ENCODE measurements at places on chromosomes 11 and 22.

DNA sequence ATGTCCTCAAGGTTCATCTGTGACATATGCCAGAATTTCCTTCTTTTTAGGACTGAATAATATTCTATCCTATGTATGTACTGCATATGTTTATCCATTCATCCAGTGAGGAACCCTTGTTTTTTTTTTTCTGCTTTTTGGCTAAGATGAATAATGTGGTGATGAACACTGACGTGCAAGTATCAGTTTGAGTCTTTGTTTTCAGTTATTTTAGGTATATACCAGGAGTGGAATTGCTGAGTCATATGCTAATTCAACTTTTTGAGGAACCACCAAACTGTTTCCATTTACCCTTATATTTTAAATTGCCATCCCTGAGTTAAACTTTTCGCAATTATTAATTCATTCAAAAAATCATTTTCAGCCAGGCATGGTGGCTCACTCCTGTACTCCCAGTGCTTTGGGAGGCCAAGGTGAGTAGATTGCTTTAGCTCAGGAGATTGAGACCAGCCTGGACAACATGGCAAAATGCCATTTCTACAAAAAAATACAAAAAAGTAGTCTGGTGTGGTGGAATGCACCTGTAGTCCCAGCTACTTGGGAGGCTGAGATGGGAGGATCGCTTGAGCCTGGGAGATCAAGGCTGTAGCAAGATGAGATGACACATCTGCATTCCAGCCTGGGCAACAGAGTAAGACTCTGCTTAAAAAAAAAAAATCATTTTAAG, 64.2 kb downstream of the MICAL2 start:
- DNase-seq, result no peak

- DNase-seq, result no peak
Measured at GRCh38 chr11:100709233-100709957, 22.3 kb downstream of the ARHGAP42 start.

GRCh38 chr22:40276996-40277823, 69.1 kb upstream of the ADSL start:
- DNase-seq, result no peak

DNA sequence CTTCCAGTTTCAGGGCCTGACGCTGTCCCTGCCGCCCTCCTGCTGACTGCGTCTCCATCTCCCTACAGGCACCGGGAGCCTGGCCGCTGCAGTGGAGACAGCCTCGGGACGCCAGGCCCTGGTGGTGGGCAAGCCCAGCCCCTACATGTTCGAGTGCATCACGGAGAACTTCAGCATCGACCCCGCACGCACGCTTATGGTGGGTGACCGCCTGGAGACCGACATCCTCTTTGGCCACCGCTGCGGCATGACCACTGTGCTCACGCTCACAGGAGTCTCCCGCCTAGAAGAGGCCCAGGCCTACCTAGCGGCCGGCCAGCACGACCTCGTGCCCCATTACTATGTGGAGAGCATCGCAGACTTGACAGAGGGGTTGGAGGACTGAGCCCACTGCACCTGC, 7.0 kb downstream of the PDXP start:
- no peak for DNase-seq

- DNase-seq, result no peak
Measured at GRCh38 chr11:76232026-76232665, 25.8 kb upstream of the WNT11 start.

GRCh38 chr22:36790648-36791047, 14.7 kb upstream of the IFT27 start:
- no peak for DNase-seq

- DNase-seq, result no peak
Measured at GRCh38 chr11:67058506-67058905, 1.9 kb downstream of the RHOD start.

DNA sequence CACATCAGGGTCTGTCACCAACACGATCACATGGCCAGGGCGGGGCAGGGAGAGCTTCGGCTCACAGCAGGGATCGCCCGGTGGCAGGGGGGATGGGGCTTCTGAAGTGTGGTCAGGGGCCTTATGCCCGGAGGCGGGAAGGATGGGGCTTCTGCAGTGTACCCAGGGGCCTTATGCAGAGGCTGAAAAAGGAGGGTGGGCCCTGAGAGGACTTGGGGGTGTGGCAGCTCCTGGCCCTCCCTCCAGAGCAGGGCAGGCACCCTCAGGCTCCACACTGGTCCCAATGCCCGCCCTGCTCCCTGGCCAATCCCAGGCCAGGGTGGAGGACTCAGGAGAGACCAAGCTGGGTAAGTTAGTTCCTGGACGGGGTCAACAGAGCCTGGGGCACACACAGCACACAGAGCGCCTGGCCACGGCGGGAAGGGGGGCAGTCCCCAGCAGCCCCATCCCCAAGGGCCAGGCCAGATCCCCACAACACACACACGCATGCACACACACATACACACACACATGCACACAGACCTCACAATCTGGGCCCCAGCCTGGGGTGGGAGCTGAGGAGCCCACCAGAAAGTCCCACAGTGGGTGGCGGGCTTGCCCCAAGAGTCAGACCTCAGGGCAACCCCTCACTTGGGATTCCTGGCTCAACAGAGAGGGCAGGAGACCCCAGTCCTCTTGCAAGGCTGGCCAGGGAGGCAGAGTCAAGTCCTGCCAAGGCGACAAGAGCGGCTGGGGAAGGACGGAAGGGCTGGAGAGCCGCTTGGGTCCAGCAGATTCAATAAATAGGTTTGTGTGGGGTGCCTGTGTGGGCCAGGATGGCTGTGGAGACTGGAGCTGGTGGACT, 1.1 kb upstream of the CEND1 start:
- DNase-seq, result no peak

GRCh38 chr22:45925811-45926351, 51.1 kb downstream of the WNT7B start:
- DNase-seq, result no peak

- no peak for DNase-seq
Measured at GRCh38 chr11:92458486-92458885, 233.9 kb downstream of the FAT3 start.

DNA sequence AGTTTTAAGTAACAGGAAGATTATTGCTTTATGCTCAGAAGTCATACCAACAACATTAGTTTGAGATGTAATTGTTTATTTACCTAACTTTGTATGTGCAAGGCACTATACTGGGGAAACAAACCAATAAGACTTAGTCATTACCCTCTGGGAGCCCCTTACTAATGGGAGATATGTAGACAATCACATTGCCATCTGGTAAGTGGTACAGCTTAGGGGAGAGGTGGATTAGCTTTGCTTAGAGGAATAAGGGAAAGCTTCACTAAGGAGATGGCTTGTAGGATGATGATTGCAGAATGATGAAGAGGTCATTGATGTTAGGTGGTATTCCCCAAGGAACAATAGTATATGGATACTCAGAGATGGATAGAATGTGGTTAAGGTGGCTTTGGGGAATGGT, 17.5 kb downstream of the EMSY start:
- no peak for DNase-seq

- DNase-seq, result no peak
Measured at GRCh38 chr22:34198976-34199375, 278.7 kb upstream of the LARGE1 start.

GRCh38 chr11:77411137-77411707, 62.7 kb downstream of the PAK1 start:
- no peak for DNase-seq

- no peak for DNase-seq
Measured at GRCh38 chr11:121650351-121651256, 197.8 kb upstream of the SORL1-AS1 start.

DNA sequence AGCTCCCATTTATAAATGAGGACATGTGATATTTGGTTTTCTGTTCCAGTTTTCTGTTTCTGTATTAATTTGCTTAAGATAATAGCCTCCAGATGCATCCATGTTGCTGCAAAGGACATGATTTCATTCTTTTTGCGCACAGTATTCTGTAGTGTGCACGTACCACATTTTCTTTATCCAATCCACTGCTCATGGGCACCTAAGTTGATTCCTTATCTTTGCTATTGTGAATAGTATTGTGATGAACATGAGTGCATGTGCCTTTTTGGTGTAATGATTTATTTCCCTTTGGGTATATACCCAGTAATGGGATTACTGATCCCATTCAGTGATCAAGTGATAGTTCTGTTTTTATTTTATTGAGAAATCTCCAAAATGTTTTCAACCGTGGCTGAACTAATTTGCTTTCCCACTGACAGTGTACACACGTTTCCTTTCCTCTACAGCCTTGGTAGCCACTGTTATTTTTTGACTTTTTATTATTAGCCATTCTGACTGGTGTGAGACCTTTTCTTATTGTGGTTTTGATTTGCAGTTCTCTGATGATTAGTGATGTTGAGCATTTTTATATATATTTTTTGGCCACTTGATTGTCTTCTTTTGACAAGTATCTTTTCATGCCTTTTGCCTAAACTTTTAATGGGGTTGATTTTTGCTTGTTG, 226.0 kb upstream of the ANO3 start:
- no peak for DNase-seq

GRCh38 chr22:46247443-46247975, 2.6 kb downstream of the CDPF1 start:
- no peak for DNase-seq

DNA sequence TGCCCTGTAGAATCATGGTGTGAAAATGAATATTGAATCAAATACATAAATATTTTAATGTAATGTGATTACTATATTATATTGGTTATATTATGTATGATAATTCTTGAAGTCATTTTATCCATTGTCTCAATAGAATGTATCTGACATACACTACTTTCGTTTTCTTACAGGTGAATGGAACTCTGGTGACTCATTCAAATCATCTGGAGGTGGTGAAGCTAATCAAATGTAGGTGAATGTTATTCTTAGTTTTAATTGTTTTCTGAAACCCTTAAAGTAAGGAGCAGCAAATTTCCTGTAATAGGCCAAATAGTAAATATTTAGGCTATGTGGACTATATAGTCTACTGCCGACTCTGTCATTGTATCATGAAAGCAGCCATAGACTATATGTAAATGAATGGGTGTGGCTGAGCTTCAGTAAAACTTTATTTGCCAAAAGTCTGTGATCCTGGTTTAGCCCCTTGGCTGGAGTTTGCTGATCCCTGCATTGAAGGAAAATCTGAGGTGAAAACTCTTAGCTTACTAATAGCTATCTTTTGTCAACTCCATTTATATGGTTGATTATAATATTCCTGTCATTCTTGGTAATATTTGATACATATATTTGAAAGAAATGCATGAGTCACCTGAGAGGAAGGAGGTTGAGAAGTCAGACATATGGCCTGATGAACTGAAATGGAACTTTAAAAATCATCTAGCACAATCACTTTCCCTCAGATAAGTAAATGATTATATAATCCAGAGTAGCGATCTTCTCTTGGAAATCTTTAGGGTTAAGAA, 87.2 kb upstream of the GRIK4 start:
- no peak for DNase-seq

DNA sequence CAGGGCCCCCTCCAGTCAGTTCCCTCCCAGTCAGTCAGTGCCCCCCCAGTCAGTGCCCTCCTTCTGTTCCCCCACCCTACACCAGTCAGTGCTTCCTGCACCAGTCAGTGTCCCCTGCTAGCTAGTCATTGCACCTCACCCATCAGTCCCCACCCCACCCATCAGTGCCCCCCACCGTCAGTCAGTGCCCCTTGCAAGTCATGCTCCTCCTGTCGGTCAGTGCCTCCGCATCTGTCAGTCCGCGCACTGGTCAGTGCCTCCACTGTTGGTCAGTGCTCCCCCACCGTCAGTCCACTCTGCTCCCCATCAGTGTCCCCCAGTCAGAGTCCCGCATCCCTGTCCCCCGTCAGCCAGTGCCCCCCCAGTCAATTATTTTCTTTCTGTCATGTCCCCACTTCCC, 3.3 kb downstream of the PPP6R2 start:
- DNase-seq, result no peak

DNA sequence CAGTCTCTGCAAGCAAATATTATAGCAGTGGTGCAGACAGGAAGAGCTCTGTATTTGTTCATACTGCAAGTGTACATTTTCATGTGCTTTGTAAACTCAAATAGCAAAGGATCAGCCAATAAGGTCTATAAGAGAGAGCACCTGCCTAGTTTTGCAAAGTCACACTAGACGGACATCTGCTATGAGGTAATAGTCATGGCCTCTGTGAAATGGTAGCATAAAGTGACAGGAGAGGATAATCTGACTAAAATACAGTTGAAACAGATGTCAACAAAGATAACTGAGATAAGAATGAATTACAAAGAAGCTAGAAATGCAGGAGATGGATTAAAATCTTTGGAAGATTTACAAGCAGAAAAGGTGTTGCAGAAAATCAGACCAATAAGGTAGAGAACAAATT, 70.6 kb upstream of the SPON1 start:
- peak; percentile 79 for DNase-seq
